Renal cortical epithelial cell (primary cell): ENCODE measurements at places on chromosomes 6 and 20. TPM values are rescaled to one million over a fixed set of nuclear protein-coding genes. Genes with fewer than 3 reads are reported as not detected.
A peak's percentile ranks its signal among the peaks of the same experiment; 100 is the strongest.

GRCh38 chr6:12956991-12957320 lies 240.4 kb downstream of the PHACTR1 start:
- peak; percentile 51 for DNase-seq

- DNase-seq, result peak; percentile 89
Observed at GRCh38 chr6:142886431-142887170, 58.4 kb downstream of the HIVEP2 start.

DNA sequence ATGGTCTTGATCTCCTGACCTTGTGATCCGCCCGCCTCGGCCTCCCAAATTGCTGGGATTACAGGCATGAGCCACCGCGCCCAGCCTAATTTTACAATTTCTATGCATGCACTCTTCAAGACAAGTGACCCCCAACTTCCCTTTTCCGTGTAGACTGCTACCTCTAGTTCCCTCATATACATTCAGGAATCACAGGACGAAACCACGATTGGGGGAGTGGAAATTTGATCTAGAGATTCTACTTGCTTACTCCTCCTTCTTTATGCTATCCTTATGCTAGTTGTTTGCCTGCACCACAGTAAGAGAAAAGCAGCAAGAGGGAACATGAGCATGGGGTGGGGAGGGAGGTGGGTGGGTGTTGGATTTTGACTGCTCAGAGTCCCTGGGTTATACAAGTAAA lies 34.9 kb downstream of the OSTM1 start:
- no peak for DNase-seq

DNA sequence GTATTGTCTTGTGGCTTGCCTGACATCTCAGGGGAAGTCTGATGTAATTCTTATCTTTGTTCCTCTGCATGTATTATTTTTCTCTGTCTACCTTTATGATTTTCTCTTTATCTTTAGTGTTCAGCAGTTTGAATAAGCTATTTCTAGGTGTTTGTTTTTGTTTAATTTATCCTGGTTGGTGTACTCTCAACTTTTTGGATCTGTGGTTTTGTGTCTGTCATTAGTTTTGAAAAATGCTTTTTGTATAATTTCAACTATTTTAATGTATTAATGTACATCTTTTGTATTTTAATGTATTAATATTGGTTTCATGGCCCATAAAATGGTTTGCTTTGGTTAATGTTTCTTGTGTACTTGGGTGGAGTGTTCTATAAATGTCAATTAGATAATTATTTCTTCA lies 15.9 kb upstream of the APCDD1L start:
- DNase-seq, result no peak

DNA sequence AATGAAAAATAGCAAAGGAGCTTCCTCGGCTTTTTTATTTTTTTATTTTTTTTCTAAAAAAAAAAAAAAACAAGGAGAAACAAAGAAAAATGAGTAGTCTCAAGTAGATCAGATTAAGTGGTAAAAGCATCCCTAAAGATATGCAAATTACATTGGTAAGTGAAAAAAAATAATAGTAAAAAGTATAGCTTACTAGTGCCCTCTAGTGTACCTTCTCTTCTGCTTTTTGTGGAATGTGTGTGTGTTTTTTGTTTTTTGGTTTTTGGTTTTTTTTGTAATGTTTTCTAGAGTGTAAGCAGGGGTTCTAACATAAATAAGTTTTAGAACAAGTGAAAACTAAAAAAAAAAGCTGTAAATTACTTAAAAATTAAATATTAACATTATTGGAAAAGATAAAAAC lies 1062.0 kb downstream of the HACE1 start:
- peak; percentile 1 for DNase-seq

DNA sequence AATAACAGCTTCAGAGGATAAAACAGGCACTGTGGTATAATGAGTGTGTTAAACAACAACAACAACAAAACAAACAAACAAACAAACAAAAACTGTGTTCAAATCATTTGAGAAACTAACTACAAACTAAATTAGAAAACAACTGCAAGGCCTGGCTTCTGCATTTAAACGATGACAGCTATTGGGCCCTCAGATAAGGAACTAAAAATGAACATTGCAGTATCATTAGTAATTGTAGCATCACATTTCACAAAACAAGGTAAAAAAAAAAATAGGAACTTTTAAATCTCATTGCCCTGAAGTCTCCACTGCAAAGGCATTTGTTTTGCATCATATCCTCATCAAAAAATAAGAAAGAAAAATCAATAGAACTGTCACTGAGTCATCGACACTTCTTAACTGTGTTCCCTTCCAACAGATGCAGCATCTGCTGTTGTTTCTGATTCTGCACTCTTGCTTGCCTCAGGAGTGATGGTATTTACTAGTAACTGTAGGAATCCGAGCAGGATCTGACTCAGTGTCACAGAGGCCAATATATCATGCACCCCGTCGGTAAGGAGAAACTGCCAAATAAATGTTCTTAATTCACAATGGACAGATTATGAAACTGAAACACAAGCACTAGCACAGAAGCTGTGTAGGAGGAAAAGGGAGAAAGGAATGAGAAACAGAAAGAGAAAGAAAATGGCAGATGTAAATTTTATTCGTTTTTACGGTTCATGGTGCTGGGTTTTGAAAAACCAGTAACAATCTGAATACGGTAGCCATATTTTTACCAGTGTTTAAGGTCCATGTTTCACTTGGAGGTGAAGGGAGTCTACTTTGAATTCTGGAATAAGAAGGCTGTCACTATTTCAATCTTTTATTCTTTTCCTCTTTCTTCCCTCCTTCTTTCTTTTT lies 365.7 kb upstream of the EPHA7 start:
- peak; percentile 86 for DNase-seq

DNA sequence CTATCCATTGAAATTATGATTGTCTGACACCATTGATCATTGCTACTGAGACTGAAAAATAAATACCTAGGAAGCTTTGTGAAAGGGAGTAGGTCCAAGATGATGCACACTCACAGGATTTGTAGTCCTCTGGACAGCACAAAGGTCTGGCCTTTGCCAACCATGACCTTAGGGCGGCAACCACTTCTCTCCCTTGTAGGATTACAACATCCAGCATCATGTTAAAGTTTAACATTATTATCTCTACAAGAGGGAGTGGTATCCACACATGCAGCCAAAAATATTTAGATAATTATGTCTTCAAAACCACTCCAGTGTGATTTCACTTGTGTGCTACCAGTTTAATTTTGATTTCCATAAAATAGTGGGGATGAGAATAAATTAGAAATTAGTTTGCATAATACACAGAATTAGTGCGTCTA lies 51.1 kb upstream of the NHSL1 start:
- DNase-seq, result peak; percentile 50

DNA sequence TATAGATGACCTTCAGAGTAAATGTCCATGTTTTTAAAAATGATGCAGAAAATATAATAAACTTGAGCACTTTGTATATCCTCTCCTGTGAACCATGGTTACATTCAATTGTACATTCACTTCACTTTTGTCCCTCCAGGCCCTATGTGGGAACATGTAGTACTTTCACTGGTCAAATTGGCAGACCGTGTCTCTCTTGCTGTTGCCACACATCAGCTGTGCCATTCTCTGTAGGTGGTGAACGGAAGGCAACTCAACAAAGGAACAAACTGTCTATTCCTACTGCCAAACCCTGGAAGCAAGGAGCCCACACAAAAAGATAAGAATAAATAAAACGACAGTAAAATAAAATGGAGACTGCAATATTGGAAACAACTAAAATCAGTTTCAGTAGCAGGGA lies 2.0 kb downstream of the ROS1 start:
- no peak for DNase-seq

DNA sequence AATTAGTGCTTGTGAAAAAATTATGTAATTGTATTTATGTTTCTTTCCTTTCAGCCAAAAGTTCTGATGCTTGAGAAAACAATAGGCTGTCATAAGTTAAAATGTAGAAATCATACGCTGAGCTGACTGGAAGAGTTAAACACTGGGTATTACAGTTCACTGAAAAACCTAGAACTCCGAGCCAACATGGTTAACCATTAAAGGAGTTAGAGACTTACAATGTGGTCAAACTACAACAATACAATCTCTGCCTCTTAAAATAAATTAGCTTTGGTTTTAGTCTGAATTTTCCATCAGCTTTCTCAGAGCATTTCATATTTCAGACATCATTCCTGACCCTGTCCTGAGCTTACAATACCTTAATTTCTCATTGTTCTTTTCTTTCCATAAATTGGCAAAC lies 91.0 kb downstream of the COL12A1 start:
- peak; percentile 87 for DNase-seq

DNA sequence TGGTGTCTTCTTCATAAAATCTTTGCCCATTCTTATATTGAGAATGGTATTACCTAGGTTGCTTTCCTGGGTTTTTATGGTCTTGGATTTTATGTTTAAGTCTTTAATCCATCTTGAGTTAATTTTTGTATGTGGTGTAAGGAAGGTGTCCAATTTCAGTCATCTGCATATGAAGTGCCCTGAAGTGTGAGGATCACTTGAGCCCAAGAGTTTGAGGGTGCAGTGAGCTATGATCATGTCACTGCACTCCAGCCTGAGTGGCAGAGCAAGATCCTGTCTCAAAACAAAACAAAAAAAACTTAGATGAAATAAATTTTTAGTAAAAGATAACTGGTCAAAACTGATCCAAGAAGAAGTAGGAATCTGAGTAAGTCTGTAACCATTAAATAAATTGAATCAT lies 215.4 kb downstream of the TBC1D7 start:
- DNase-seq, result no peak

GRCh38 chr6:57434944-57435343 lies 117.5 kb downstream of the PRIM2 start:
- no peak for DNase-seq

- no peak for DNase-seq
Observed at GRCh38 chr6:131683479-131683878, 17.7 kb downstream of the OR2A4 start.

- DNase-seq, result peak; percentile 25
Observed at GRCh38 chr20:21303872-21304586, 898 bp downstream of the XRN2 start.

GRCh38 chr6:16805243-16805950 lies 44.1 kb upstream of the ATXN1 start:
- peak; percentile 69 for DNase-seq

DNA sequence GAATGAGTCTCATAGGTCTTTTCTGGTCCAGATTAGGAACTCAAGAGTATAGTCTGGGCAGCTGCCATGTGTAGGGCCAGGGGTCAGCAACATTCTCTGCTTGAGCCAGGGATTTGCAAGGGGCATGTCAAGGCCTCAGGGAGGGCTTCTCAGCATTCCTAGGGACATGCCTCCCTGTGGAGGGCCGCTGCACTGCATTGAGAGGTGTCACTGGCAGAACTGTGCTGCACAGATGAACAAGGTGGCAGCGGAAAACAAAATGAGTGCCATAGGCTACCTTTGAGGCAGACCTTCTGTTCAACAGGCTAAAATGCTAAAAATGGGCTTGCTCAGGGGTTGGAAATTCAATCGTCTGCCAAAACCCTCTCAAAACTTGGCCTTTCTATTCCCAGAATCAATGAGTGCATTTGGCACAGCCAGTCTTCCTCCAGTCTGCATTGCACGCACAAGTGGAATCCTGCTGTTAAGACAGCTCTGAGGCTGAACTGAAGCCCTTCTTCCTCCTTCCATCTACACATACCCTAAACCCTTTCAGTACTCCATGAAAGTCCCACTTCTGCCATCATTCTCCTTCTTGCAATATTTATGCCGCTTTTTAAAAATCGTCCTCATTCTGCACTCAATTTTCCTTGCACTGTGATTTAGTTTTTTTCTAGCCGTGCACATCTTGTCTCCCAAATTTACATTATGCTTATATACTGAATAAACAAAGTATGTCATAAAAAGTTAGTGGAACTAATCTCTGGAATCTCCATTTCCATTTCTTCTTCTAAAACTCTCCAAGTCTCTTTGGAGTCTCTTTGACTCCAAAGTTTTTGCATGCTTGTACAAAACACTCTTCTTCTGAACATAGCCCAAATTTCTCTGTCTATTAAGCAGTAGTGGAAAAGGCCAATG lies 51.7 kb downstream of the SLC26A8 start:
- no peak for DNase-seq

DNA sequence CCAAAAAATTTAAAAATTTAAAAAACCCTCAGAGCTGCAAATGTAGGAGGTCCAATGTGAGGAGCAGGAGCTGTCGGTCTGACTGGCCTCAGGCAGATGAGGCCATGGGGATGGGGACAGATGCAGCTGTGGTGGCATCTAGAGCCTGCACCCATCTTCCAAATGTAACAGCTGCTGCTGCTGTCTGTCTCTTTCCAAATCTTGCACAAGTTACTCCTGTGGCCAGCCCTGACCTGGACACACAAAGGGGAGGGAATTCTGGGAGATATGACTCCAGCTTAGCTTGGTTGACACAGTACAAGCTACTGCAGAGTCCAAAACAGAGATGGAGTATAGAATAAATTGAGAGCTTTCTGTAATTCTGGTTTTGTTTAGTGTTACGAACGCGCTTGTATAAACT lies 115.2 kb downstream of the PRND start:
- DNase-seq, result no peak

GRCh38 chr20:62774762-62775161 lies 21.5 kb upstream of the MRGBP start:
- no peak for DNase-seq

The OR2H1 gene
- not detected in 2 replicates for total RNA-seq

The CCN6 gene
- 2.1 and 5.4 TPM in 2 replicates for total RNA-seq

The KHDC1 gene
- 2.9 and 3.6 TPM in 2 replicates for total RNA-seq

The TP53INP2 gene
- total RNA-seq, result 5.4 and 10.9 TPM in 2 replicates
